NCI-H1105 treated with DMSO at 0.1 percent for 48 hours (cell line): ENCODE measurements at places on chromosomes 11 and 22.

GRCh38 chr11:2791139-2791520 lies 91.3 kb upstream of the KCNQ1OT1 start:
- no peak for DNase-seq

- DNase-seq, result no peak
Measured at GRCh38 chr11:76794371-76795289, 11.5 kb downstream of the TSKU start.

DNA sequence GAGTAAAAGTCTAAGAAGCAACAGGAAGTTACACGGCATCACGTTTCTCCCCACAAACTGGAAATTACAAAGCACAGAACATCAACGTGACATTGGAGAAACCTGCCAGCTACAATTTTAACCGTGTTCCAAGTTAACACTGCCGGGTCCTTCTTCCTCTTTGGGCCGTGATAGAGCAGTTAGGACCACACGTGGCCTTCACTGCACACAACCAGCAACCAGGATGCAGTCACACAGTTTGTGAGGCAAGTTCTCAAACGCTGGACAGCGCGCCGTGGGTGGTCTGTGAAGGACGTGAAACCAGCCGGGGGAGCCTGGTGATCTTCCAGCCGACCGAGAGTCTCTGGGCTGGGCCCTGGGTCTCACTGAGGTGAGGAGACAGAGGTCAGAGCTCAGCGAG lies 14.6 kb downstream of the C11orf21 start:
- DNase-seq, result no peak

DNA sequence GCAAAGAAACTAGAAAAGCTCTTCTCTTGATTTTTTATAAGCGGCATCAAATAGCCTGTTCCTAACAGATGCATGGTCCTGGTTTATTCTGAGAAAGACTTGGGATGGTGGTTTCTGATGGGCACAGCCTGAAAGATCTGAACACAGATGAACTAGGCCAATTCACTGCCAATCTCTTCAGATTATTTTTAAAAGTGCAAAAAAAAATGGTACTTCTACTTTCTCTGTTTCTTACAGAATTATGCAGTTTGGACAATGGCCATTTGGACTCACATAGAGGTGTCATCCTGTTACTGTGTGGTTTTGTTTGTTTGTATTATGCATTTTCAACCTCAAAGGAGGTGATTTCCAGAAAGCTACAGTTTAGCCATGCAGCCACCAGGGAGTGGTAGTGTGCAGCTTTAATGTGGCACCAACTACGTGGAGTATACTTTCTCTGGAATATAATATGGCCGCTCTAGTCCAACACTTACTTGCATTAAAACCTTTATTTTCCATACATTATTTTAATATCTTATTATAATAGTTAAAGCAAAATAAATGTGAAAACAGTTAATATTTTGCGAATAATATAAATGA lies 469.8 kb upstream of the KIRREL3 start:
- peak; percentile 8 for DNase-seq

- no peak for DNase-seq
Measured at GRCh38 chr11:27361649-27362431, 1.2 kb downstream of the CCDC34 start.

DNA sequence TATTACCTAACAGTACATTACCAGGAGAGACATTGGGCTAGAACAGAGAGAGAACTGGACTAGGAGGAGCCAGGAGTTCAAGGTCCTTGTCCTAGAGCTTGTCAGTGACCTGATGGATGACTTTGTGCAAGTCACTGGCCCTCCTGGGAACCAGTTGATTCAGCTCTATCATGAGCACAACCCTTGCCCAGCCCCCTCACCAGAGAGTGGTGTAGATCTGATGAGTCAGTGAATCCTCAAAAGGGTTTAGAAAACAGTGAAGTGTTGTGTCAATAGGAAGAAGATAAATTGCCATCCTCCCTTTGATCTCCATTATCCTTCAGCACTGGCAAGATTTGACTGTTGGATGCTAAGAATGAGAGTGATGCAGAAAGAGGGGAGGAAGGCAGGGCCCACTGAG lies 24.3 kb downstream of the NEU3 start:
- no peak for DNase-seq

DNA sequence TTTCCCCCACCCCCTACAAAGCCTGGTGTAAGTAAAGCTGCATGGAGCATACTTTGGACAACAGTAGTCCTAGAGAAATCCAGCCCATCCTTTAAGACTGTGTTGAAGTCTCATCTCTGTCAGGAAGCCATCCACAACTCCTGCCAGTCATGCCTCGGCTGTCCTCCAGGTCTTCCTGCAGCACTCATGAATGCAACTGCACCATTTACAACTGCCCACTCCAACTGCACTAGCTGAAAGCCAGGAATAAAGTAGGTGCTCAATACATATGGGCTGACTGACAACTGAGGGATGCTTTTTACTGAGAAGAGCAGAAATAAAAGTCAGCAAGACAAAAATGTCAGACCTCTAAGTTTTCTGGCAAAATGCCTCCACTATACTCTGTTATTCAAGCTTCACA lies 27.4 kb downstream of the IL18BP start:
- DNase-seq, result no peak

DNA sequence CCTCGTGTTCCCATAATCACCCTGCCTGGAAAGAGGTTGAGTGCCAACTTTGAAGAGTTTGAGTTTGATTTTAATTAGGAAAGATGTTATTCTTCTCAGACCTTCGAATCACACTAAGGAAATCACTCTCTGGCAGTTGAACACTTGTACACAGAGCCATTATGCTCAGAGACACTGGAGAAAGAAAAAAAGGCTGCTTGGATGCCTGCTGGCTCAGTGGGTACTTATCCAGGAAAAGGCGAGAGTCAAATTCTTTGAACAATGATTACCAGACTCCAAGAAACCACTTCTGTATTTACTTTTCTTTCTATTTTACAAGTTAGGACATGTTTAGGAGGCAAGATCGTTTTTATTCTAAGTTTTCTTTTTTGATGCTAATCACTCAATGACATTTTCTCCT lies 438.5 kb upstream of the FAT3 start:
- DNase-seq, result peak; percentile 46

- DNase-seq, result no peak
Measured at GRCh38 chr22:19509191-19509590, 15.0 kb downstream of the CLDN5 start.

DNA sequence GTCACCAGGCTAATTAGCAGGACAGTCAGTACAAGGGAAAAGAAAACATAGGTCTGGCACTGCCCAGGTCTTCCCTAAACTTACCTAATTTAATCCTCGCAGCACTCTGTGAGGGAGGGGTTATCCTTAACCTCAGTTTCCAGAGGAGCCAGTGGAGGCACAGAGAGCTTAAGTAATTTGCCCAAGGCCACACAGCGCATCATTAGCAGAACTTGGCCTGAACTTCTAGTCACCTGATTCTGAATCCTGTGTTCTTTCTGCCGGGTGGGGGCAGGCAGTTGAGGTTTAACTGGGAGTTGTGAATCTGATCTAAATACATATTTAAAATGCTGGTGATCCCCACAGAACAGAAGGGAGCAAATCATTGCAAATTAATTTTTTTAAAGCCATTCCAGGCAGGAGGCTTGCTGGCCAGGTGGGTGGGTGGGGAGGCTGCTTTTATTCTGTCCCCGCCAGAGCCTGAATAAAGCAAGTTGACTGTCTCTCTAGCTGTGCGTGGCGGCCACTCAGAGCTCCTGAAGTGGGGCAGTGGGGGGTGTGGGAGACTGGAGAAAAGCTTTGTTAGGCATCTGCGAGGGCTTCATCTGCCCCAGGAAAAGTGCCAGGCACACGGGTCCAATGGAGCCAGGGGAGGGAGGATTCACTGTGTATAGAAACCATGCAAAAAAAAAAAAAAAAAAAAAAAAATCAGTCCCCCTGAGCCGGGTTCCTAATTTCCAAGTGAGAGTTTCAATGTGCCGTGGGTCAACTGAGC lies 66.1 kb downstream of the NFAM1 start:
- DNase-seq, result no peak

DNA sequence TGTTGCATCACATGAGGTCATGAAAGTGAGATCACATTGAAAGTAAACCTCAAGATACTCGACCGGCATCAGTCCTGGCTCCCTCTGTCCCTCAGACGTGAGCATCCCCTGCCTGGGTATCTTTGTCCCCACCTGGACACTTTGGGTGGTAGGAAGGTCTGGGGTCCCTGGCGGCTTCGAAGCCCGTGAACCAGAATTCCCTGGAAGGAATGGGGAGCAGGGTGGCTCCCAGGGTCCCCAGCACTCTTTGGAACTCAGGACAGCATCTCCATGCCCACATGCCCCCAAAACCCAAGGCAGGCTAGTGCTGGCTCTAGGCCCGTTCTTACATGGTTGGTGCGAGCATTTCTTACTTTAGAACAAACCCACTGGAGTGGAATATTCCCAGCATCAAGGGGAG lies 7.5 kb downstream of the DERL3 start:
- no peak for DNase-seq

DNA sequence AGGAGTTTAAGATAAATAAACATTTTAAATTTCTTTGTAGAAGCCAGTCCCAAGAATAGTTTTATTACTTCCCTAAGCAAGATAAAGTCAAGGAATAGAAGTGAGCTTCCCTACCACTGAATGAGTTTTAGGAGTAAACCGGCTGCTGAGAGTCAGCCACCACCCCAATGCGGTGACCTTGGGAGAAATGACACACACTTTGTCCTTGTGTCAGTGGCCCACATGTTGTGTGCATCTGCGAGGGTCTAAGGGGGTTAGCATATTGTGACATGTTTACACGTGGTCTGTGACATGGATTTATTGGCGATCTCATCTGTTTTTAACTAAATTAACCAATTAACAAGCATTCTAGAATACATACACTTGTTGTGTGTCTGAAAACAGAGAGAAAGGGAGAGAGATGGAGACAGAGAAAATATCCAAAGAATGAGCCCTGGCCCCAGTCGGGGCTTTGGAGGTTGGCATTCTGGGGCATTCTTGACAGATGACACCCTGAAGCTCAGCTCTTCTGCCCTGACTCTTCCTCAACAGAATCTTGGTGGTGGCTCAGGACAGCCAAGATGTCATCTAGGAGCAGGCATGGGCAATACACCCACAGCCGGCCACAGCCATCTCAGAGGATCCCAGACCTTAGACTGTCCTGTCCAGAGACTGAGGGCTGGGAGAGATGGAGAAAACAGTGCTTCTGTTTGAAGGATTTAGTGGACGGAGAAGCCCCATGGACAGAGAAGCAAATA lies 29.7 kb upstream of the TMPRSS4 start:
- DNase-seq, result no peak

DNA sequence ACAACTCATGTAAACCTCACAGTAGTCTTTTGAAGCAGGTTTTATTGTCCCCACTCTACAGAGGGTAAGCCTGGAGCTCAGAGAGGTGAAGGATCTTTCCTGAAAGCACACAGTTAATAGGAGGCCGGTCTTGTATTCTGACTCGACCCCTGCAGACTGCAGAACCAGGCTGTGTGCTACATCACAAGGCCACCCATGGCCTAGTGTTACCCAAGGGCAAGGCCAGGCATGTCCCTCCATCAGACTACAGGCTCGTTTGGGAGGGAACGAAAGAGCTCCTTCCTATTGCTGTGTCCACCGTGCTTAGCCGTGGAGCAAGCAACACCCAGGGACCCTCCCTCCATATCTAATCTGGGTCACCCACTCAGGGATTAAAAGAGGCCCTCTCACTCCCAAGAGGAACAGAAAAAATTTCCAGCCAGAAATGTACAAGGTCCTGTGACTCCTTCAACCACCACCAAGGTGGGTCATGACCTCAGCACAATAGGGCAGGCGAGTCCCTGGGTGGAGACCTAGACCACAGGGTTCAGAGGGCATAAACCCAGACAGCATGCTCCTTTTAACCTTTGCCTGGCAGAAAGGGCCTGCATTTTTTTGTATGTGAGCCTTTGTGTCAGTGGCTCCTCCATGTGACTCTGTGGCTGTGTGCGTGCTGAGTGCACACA lies 6.3 kb upstream of the SMIM35 start:
- DNase-seq, result no peak

DNA sequence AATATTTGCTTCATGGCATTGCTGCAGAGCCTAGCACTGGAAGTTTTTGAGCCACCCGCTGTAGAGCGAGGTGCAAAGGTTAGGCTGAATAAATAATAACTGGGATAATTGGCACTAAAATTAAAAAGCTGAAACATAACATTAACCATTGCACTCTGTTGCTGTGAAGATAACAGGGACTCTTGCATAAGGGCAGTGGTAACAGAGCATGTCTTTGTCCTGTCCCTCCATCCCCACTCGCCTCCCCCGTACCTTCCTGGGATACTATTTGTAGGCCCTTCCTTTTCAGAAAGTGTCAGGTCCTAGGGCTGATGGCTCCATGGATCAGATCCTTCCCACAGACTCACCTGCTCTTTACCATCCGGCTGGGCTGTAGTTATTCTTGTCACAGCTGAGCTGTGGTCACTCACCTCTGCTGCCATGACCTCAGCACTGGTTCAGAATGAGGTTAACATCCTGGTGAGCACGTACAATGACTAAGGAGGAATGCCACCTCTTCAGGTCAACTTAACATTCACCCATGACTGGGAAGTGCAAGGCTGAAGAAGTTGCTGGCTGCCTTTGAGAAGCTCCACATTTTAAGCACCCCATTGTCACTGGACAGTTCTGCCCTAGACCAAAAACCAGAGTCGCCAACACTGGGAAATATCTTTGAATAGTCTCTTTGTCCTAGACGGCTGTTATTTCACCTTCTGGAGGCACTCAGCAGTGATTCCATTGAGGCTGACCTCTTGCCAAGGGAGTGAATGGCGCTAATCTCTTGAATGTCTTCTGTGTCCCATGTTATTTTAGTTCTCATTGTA lies 103.2 kb upstream of the KIRREL3 start:
- no peak for DNase-seq

DNA sequence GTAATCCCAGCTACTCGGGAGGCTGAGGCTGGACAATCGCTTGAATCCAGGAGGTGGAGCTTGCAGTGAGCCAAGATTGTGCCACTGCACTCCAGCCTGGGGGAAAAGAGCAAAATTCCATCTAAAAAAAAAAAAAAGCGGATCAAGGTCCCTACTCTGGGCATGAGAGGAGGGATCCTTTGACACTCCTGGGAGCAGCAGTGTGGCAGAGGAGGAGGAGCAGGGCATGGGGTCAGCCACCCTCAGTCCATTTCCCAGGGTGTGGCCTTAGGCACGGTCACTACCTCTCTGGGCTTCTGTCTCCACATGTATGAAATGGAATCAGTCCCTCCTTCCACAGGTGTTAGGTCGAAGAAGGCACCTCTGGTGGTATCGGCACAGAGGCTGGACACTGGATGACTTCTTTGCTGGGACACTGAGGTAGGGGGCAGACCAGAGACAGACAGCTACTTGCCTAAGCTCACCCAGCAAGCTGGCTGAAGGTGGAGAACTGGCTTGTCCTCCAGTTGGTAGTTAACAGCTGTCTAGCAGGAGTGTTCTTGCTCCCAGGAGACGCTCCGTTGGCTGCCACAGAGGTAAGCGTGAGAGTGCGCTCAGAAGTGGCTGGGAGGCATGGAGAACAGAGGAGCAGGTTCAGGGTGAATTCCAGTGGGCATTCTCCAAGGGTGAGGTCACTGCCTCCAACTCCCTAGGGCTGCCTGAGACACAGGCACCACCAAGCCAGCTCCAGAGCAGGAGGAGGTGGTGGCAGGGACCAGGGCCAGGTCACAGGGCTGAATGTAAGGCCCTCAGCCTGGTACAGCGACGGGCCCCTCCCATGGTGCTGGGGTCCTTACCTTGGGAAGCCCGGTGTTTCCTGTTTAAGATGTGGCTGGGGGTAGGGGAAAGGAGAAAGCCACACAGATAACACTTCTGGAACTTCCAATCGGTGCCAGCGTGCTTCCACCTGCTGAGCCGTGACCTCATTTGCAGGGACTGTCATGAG lies 19.5 kb downstream of the TXN2 start:
- no peak for DNase-seq

- no peak for DNase-seq
Measured at GRCh38 chr11:12950670-12951069, 58.4 kb upstream of the RASSF10 start.

- DNase-seq, result no peak
Measured at GRCh38 chr11:113873236-113873626, 2.1 kb downstream of the USP28 start.
